Right renal cortex interstitium (tissue), 3 donors: ENCODE measurements at places on chromosomes 13 and 19.

- no peak for DNase-seq
Observed at GRCh38 chr19:2811221-2811722, 8.4 kb upstream of the ZNF554 start.

DNA sequence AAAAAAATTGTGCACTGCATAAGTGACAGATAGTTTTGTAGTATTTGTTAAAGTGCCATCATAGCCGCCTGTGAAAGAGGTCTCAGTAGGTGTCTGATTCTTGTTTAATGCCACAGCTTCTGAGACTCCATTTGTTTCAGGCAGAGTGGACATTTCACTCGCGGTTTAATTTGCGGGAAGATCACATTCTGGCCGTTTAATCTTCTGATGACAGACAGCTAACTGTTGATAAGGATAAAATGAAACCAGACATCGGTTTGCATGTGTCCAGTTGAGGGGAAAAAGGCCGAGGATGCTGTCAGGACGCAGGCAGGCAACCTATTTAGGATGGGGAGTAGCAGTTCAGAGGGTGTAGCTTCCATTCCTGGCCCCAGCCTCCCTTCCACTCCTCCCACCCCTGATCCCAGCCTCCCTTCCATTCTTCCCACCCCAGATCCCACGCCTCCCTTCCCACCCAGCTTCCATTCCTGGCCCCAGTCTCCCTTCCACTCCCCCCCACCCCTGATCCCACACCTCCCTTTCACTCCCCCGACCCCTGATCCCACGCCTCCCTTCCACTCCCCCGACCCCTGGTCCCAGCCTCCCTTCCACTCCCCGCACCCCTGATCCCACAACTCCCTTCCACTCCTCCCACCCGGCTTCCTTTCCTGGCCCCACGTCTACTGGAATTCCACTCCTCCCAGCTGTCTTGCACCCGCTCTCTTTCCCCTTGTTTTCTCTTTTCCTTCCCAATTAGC lies 23.8 kb downstream of the ATP11A start:
- no peak for DNase-seq

DNA sequence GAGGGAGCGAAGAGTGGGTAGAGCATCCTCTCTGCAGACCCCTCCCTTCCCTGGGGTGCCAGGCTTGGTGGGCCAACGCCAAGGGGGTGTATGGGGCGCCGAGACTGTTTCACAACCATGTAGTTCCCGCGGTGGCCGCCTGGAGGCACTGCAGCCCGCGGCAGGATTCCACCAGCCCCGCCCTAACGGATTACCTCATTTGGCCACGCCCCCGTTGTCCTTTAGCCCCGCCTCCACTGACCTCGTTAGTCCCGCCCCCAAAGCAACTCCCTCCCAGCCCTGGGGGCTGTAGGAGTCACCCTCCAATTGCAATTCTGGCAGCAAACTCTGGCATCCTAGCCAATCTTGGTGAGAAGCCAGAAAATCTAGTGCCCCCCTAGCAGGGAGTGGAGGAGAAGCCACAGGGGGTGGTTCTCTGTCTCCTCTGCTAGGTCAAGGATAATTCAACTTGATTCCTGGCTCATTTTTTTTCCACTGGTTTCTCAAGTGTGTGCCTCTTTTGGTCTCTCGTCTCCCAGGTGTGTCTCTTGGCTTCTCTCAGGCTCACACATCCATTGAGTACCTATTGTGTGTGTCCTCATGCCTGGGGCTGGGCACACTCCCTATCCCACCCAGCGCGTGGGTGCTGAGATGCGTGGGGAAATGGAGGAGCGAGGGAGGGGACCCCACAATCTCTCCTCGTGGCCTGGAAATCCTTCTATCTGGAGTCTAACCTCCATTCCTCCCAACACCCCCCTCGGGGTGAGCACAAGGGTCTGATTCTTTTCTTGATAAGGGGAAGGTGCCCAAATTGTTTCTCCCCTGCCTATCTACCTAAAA lies 2.0 kb downstream of the OLFM2 start:
- DNase-seq: no peak

- DNase-seq: no peak
Observed at GRCh38 chr19:55935206-55935605, 3.1 kb upstream of the NLRP13 start.

GRCh38 chr19:6056801-6057650 lies 53.3 kb downstream of the RFX2 start:
- DNase-seq: no peak

- DNase-seq: no peak
Observed at GRCh38 chr19:31352782-31353651, 3.8 kb upstream of the TSHZ3 start.

- no peak for DNase-seq
Observed at GRCh38 chr13:84127597-84128128, 245.4 kb upstream of the SLITRK1 start.

GRCh38 chr19:47027586-47028088 lies 8.0 kb downstream of the NPAS1 start:
- no peak for DNase-seq

DNA sequence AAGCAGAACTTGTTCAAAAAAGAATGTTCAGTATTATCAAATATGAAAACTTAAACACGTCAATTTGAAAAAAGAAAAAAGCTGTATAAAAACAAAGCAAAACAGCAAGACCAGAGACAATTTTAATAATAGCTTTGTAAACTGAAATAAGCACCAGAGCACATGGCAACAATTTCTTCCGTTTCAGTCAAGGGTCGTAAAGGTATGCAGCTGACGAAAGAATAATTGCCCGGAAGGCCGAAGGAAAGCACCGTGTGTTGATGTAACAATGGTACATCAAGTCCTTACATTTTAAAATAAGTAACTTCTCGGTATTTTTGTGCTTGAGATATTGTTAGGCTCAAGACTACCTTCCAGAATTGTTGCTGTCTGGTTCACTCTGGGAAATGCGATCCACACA lies 1.7 kb downstream of the PROSER1 start:
- no peak for DNase-seq

DNA sequence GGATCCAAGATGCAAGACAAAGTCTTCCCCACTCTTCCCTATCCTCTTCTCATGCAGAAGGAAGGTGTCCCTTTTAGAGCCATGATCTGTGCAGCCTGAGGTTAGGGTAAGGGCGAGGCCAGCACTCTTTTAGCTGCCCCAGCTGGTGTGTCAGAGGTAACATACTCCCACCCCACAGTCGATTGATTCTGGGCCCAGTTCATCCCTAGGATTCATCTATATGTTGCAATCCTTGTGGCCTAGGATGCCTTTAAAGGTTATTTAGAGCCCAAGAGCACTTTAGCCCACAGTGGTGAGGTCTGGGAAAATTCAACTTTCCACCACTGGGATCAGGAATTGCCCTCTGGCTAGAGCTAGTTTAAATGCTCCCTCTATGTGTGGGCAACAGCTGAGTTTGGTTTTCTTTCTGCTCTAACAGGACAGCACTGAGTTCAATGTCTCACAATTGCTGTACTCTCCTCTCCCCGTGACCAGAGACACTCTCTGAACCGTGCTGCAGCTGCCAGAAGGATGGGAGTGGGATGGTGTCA lies 201.3 kb upstream of the SERP2 start:
- no peak for DNase-seq

DNA sequence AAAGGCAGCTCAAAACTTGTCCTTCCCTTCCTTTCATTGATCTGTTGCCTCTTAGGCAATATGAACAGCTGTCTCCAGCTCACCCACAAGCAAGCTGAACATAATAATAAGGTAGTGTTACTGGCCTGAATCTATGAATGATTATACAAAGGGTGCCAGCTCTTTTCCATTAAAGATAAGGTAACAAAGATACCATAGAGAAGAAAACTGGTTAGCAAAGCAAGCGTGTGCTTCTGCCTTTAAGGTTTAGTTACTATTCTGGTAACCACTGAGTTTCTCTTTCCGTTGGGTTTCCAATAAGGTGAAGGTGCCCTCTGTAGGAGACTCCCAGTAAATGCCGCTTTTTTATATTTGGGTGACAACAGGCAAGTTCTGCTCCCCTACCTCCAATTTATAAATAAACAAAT lies 12.1 kb upstream of the DACH1 start:
- no peak for DNase-seq

GRCh38 chr19:48378194-48378570 lies 13.2 kb downstream of the KDELR1 start:
- DNase-seq: no peak

DNA sequence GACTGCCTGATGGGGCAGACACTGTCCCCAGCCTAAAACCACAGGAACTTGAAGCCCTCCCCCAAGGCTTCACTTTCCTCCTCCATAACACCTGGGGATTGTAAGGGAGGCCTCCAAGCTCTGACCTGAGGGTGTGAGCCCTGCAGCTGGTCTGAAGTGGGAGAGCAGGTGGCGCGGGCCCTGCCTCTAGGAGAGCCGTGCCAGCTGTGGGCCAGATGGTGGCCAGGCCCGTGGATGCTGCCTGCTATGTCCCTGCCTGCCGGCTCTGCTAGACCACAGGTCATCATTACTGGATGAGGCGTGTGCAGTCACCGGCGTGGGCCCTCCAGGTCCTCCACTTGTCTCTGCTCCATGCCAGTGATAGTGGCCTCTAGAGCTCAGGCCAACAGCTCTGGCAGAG lies 3.5 kb upstream of the KLHL26 start:
- no peak for DNase-seq

DNA sequence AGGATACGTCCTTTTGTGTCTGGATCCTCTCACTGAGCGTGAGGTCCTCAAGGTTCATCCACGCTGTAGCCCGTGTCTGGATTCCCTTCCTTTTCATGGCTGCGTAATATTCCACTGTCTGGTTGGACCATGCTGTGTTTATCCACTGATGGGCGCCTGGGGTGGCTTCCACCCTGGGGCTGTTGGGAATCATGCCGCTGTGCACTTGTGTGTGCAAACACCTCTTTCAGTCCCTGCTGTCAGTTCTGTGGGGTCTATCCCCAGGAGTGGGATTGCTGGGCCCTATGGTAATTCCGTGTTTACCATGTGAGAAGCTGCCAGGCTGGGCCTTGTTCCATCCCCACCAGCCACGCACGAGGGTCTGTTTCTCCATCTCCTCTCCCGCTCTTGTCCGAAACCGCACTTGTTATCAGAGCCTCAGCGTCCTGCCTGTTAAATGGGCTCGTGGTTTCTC lies 98.6 kb downstream of the GADD45B start:
- DNase-seq: no peak

- no peak for DNase-seq
Observed at GRCh38 chr13:94692030-94692429, 20.3 kb downstream of the SOX21 start.
